ENCODE measurements at places on chromosomes 7 and 10. TPM values are rescaled to one million over a fixed set of nuclear protein-coding genes. Genes with fewer than 3 reads are reported as not detected.

C7orf25 gene
- 8.5 TPM for total RNA-seq

TM9SF3 gene
- total RNA-seq, result 201 TPM

TMEM196 gene
- total RNA-seq, result not detected

ASZ1 gene
- not detected for total RNA-seq

CFAP46 gene
- total RNA-seq, result 2.4 TPM

LRGUK gene
- 0.13 TPM for total RNA-seq

GIMAP5 gene
- 8.9 TPM for total RNA-seq

AGR2 gene
- not detected for total RNA-seq

TCAF2 gene
- total RNA-seq, result 31.0 TPM

OR6B1 gene
- not detected for total RNA-seq

PLXDC2 gene
- 1.5 TPM for total RNA-seq

CELF2 gene
- total RNA-seq, result 19.5 TPM

AKR1C8 gene
- total RNA-seq, result not detected

CYP2C19 gene
- not detected for total RNA-seq

Data from thoracic aorta endothelial cell (primary cell).